NCI-H1930 (cell line): ENCODE measurements at places on chromosomes 5 and 9.

DNA sequence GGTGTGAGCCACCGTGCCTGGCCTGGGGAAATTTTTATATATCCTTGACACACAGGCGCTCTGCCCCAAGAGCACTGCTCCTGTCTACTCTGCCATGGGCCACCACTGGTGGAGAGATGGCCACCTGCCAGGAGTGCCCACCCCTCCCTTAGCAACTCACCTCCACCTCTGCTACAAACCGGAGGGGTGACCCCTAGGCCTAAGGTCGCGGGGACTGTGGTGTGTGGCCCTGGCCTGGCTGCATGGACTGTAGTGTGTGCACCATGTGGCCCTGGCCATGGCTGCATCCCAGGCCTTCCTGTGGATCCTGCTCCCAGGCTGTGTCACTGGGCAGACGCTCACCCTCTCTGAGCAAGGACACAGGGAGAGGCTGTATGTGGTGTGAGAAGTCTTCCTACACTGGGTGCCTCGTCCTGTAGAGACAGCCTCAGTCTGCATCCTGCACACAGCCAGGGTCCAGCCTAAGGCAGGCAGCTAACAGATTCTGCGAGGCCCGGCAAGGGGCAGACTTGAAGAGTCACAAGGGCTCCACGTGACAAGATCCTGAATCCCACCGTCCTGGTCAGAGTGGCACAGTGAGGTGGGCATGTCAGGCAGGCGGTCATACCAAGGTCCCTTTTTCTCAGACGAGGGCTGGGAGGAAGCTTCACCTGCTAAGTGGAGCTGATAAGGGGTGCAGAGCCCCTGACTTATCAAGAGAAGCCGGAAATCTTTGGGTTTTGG lies 10.3 kb downstream of the NINJ1 start:
- DNase-seq = no peak

GRCh38 chr5:92956886-92957285 lies 624.1 kb downstream of the NR2F1-AS1 start:
- no peak for DNase-seq

DNA sequence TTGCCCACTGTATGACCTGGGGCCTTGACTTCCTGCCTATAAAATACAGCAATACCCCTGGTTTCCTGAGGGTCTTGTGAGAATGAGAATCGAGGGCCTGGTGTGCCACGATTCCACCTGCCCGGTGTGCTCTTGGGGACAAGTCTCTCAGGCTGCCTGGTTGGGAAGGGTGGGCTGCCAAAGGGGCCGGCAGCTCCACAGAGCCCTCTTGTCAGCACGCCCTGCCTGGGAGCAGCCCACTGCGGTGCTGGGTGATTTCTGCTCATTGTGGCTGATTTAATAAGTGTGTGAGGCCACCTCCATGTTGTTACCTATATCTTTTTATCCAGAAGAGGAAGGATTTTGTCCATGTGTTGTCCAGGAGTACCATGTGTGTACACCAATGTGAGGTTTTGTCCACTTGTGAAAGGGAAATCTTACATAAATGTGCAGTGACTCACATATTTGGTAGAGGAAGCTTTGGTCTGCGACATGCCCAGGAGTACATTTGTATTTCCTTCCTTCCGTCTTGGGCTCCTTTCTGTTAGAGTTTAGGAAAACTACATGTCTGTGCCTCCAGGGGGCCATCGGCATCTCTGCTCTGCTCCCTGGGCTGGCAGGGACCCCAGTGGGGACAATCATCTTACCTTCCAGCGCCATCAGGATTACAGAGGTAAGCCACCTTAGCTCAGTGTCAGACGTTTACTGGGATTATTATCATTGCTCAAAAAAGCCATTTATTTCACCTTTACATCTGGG lies 108.6 kb downstream of the PHF2 start:
- no peak for DNase-seq

DNA sequence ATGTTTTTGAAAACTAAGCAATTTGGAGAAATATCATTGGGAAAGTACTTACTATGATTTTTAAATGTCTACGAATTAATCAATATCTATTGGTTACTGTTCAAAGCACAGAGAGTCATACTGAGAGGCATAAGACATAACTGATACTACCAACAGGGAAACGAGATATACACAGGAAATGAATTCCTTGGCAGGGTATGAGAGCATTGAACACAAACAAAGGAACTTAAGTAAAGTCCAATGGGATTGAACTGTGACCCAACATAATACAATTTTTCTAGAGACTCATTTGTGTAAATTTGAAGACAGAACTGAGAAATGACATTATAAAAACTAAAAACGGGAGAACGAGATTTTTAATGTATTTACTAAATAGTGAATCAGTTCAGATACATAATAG lies 1.3 kb upstream of the ITGA1 start:
- DNase-seq = no peak

- no peak for DNase-seq
Observed at GRCh38 chr5:72291601-72292000, 28.4 kb downstream of the MRPS27 start.

- no peak for DNase-seq
Observed at GRCh38 chr9:80076162-80076561, 504.4 kb downstream of the TLE4 start.

DNA sequence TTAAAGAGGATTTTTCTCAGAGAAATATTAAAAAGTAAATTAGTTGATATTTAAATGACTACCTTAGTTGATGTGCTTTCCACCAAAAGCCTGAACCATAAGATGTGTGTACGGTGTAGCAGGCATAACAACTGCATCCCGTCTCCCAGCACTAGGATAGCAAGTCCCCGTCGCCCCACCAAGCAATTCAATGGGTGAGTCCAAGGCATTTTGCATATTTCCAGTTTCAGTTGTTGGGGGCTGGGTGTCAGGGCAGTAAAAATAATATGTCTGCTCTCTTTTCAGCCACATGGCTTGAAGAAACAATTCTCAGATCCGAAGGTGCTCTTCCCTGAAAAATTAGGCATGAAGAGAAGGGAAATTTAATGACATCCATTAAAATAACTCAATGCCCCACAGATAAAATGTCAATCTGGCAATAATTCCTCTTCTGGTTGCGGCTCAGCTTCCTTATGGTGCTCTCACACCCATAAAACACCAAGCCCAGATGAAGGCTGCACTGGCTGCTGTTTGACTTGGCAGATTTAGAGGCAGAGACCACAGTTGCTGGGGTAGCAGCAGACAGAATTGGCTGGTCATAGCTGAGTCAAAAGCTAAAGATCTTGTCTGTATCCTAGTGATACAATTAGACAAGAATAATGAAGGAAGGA lies 124.4 kb upstream of the ADCY2 start:
- no peak for DNase-seq
